ENCODE measurements at places on chromosomes 6 and 20. TPM values are rescaled to one million over a fixed set of nuclear protein-coding genes. Genes with fewer than 3 reads are reported as not detected.

Gene GNL1
- 33.9 TPM for total RNA-seq

GRCh38 chr20:14937021-14937420 lies 599.6 kb upstream of the FLRT3 start:
- H3K36me3 ChIP-seq = no peaks in the 10 kb centered on the region
- H3K4me3 ChIP-seq = no peak overlapping the region
- no peaks in the 10 kb centered on the region for H3K4me1 ChIP-seq
- H3K27me3 ChIP-seq = no peaks in the 10 kb centered on the region
- H3K27ac ChIP-seq = no peak overlapping the region

Gene LRRC73
- total RNA-seq = not detected

Gene RAET1L
- total RNA-seq = 5.9 TPM

Gene SEL1L2
- total RNA-seq = not detected
